Esophagus muscularis mucosa (tissue), 4 donors: ENCODE measurements at places on chromosomes 11 and 22.

DNA sequence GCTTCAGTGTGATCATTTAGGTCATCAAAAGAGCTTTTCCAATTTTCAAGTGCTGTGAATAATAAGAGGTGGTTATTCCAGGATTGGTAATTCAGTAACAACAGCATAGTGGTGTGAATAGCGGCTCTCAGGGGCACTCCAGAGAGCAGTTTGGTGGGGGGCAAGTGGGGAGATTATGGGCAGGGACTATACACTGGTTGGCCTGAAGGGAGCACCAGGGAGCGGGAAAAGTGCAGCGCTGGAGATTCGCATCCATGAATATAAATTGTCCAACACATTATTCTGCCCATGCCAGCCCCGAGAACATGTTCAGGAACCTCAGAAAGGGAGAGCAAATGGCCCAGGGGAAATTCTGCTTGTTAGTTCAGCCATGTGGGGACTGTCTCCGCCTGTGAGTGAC, 37.9 kb downstream of the OR6Q1 start:
- peak; percentile 72 for DNase-seq

DNA sequence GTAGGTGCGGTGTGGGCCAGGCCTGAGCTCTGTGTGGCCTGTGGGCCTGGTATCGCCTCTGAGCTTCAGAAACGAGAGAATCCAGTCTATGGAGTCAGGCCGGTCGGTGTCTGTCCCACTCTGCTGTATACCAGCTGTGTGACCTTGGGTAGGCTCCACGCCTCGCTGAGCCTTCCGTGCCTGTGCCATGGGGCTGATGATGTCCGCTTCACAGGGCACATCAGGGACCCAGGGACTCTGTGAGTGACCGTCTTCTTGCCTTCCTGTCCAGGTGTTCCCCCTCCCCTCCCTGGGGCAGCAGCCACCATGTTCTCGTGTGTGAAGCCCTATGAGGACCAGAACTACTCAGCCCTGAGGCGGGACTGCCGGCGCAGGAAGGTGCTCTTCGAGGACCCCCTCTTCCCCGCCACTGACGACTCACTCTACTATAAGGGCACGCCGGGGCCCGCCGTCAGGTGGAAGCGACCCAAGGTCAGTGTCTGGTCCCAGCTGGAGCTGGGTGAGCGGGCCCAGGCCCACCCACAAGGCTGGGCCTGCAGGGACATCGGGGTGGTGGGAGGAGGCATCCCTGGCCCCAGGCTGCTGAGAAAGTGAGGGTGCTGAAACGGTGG, 17.9 kb downstream of the CAPN5 start:
- no peak for DNase-seq

- DNase-seq = no peak
These were observed 1077.3 kb upstream of the CNTN5 start for GRCh38 chr11:97943493-97943892.

DNA sequence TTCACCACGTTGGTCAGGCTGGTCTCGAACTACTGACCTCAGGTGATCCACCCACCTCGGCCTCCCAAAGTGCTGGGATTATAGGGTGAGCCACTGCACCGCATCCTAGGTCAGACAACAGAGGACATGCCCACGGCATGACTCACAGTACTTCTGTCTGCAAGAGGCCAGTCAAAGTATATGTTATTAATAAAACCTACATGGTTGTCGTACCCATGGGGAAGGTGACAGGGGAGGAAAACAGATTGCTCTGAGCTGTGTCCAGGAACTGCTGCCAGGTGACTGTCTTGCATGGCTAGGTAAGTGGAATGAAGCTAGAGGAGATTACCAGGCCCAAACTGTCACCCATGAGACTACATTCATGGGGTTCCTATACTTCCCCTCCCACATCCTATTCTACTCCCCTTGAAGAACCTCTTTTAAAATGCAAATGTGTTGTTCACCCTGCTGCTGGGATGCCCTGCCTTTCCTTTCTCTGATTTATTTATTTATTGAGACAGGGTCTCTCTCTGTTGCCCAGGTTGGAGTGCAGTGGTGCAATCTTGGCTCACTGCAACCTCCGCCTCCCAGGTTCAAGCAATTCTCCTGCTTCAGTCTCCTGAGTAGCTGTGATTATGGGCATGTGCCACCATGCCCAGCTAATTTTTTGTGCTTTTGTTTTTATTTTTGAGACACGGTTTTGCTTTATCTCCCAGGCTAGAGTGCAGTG, 2.0 kb upstream of the NLRX1 start:
- DNase-seq = no peak

DNA sequence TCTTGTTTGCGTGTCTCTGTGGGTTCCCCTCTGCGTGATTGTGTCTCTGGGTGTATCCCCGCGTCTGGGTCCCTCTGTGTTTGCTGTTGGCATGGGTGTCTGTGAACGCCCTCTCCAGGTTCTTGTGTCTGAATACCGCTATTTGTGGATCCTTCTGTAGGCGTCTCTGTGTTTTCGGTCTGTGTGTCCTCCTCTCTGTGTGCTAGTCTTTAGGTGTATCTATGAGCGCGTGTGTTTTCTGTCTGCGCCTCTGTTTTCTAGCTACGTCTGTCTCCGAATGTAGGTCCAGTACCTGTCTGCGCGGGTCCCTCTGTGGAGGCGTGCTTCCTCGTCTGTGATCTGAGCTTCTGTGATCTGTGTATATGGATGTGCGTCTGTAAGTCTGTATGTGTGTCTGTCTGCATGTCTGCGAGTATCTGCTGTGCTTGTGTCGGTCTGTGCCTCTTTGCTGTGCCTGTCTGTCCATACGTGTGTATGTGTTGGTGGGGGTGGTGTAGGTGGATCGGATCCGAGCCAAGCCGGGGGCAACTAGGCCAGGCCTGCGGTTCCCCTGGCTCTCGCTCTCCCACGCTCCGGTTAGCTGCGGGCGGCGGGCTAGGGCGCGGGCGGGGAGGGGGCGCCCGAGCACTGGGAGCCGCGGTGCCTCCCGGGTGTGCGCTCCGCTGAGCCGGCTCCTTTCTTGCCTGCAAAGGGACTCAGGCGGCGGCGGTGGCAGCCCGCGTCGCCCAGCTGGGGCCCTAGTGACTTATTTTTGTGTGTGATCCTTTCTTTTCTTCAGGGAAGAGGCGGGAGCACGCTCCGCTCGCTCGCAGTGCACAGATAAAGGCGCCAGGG, 105.3 kb upstream of the E2F8 start:
- DNase-seq = no peak

DNA sequence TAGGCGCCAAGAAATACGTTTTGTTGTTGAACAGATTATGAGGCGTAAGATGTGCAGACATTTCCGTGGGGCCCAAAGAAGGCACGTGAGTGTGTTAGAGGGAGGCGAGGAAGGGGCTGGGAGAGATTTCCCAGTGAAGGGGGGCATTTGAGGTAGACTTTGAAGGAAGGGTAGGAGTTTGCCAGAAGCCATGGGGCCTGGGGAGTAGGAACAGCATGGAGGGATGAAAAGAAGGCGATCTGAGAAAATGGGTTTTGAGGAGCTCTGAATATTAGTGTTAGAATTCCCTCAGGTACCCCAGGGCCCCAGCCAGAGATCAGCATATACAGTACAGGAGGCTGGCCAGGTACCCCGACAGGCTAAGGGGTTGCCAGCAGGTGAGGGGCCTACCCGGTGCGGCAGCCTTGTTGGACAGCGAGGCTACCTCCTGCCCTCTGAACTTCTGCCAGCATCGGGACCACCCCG, 414 bp upstream of the MIEF1 start:
- no peak for DNase-seq

GRCh38 chr11:76689313-76690260, 19.0 kb upstream of the LRRC32 start:
- no peak for DNase-seq

DNA sequence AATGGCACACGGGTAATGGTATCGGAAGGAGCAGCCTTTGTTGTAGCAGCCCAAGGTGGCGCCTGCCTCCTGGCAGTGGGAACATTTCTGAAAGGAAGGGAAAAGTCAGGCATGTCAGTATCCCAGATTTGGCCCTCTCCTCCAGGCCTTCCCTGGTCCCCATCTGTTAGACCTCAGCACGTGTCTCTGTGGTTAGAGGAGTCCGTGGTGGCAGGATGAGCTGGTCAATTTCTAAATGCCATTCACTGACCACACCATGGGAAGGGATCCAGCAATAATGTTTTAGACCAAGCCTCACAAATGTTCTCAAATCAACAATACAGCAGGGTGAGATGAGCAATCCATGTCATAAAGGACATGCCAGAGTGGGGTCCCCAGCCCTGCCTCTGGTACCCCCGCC, 49.0 kb upstream of the CYP2D6 start:
- no peak for DNase-seq

GRCh38 chr22:44289414-44290171, 23.2 kb downstream of the SHISAL1 start:
- no peak for DNase-seq

DNA sequence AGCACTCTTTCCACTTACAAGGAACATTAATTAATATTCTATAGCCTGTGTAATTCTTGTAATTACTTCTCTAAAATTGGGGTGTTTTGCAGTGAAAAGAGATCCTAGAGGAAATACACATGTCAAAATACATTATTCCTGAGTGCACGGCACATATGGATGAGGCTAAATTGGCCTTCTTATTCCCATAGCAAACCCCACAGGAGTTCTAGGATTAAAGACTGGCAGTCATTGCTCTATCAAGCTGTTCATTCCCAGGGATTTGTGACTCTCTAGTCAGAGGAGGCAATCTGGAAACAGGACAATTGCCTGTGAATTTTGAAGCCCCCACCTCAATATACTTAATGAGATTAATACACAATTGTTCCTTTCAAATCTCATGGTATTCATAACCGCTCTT, 145.9 kb upstream of the OPCML start:
- no peak for DNase-seq

- DNase-seq = no peak
These were observed 676.8 kb downstream of the NTM start for GRCh38 chr11:132047167-132047566.

DNA sequence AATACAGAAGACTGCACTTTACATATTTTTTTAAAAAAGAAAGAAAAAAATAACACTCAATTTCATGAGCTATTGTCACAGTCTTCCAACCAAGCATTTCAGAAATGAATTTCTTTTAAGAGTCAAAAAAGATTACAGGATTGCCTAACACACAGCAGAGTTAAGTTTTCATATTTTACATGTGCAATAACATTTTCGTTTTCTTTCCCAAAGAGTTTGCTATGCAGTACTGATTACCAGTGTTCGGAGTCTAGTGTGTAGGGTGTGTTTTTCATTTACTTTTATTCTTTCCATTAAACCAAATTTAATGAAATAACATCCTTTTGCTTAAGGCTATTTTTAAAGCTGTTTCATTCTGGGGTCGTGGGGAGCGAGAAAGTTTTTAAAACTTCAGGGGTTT, 53.2 kb downstream of the MN1 start:
- no peak for DNase-seq

- no peak for DNase-seq
These were observed 45.3 kb upstream of the HMGXB4 start for GRCh38 chr22:35212009-35212408.

- DNase-seq = no peak
These were observed 33.6 kb upstream of the FIBIN start for GRCh38 chr11:26960281-26960680.

GRCh38 chr11:27158456-27159334, 118.1 kb downstream of the BBOX1 start:
- no peak for DNase-seq

DNA sequence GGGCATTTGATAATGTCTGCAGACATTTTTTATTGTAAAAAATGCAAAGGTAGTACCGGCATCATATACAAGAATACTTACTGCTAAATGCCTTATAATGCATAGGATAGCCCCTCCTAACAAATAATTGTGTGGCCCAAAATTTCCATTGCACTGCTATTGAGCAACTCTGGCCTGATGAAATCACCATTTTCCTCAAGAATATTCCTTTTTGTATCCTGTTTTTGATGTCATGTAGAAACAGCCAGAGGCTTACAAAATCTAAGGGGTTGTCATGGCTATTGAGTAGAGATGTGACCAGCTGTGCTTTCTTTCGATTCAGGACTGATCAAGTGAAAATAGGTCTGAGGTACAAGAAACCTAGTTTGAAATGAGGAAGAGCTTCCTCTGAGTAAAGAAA, 854.3 kb downstream of the KCNA4 start:
- no peak for DNase-seq

DNA sequence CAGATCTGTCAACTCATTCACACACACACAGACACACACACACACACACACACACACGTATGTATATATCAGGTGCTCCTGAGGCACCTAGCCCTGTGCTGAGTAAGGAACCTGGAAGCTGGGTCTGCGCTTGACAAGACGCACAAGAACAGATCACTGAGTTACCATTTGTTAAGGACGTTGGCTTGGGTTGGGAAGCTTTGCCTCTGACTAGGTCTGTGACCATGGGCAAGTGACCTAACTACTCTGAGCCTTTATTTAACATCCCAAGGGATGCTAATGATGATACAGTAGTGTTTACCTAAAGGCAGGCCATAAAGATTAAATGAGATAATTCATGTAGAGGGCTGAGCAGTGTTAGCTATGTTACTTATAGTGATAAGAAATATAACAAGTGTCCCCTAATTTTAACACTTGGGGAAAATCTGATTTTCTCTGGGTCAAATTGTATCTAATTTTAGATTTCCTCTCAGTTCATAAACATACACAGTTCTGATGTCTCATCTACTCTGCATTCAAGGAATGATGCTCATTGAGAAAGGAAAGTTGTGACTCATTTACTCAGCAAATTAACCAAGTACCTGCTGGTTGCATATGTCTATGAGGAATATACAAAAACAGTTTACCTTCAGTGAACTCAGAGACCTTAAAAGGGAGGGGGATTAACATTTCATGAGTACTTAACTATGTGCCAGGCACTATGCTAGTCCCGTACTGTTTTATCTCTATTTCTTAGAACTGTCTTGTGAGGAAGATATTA, 13.6 kb downstream of the RNF185 start:
- no peak for DNase-seq

GRCh38 chr11:70364745-70365543, 33.4 kb upstream of the CTTN start:
- DNase-seq = peak; percentile 70

GRCh38 chr11:122559734-122560382, 95.7 kb upstream of the UBASH3B start:
- no peak for DNase-seq

DNA sequence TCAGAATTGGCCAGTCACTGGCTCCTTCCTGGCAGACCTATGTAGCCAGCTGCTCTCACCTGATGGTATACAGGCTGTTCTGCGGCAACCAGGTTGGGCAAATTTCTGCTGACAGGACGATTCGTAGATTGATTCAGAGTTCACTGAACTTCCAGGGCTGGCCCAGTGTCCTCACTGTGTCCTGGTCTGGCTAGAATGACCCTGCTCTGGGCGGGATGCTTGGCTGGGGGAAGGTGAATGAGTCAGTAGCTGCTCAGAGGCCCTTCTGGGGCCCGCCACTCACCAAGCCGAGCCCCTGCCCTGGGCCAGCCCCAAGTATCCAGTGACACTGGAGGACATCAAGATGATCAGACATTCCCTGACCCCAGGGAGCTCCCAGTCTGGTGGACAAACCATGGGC, 62.9 kb upstream of the WNT11 start:
- DNase-seq = no peak

DNA sequence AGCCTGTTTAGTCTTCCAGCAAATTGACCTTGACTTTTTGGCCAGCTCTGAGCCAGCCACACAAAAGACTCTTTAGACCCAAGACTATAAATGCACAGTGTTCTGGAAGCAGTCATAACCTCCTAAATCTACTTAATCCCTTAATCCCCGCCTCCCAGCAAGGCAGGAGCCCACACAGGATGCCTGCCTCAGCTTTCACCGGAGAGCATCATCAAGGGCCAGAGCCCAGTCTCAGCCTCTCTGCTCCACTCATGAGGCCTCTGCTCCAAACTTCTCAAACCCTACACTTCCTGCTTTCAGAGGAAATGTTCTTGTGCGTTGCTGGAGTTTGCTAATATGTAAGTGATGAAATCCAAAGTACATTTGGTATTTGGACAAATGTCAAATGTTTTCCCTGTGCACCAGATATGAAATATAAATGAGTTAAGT, 57.9 kb upstream of the FSHB start:
- no peak for DNase-seq
